ENCODE measurements at places on chromosomes 4 and X. TPM values are rescaled to one million over a fixed set of nuclear protein-coding genes. Genes with fewer than 3 reads are reported as not detected.

GRCh38 chr4:186061921-186062320, 7.0 kb upstream of the TLR3 start:
- H3K4me1 ChIP-seq: no peaks in the 10 kb centered on the region
- DNase-seq: peak; percentile 53
- no peak overlapping the region for H3K4me3 ChIP-seq
- no peaks in the 10 kb centered on the region for H3K27me3 ChIP-seq
- H3K27ac ChIP-seq: no peak overlapping the region
- no peaks in the 10 kb centered on the region for H3K36me3 ChIP-seq

GRCh38 chr4:2617955-2618354, 81.5 kb downstream of the FAM193A start:
- no peak overlapping the region for H3K4me3 ChIP-seq
- peaks cover 7% of the 10 kb centered on the region for H3K36me3 ChIP-seq
- H3K4me1 ChIP-seq: no peaks in the 10 kb centered on the region
- DNase-seq: no peak
- no peaks in the 10 kb centered on the region for H3K27me3 ChIP-seq

DNA sequence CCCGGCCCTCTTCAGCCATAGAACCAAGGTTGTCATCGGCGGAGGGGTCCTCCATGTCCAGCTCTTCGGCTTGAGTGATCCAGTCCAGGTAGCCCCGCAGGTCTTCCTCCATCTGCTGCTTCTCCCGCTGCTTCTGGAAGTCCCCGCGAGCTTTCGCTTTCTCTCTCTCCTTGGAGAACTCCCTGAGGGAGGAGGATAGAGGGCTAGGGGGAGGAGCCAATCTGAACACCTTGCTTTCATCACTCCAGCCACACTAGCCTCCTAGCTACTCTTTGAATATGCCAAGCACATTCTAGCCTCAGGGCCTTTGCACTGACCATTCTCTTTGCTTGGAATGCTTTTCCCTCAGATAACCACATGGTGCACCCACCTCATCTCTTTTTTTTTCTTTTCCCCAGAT, 6.2 kb downstream of the CACNA1F start:
- DNase-seq: no peak
- H3K27ac ChIP-seq: no peak overlapping the region
- H3K36me3 ChIP-seq: no peaks in the 10 kb centered on the region
- peaks cover 5% of the 10 kb centered on the region for H3K4me1 ChIP-seq
- no peak overlapping the region for H3K4me3 ChIP-seq

Gene MCF2
- 0.27 TPM for total RNA-seq

DNA sequence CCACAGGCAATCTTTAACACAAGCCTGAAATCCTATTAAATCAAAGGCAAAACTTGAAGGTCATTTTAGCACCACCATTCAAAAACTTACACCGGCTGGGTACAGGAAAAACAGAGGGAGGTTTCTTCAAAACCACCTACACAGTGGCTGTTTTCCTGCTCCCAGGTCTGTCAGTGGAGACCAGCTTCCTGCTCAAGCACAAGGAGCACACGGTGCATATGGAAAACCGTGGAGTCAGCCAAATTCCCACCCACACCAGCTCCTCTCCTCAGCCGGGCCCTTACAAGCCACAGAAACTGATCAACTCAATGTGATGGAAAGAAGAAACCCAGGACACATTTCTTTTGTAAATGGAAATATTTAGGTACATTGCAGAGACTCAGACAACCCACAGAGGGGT, 14.3 kb upstream of the FAM241A start:
- H3K4me1 ChIP-seq: no peaks in the 10 kb centered on the region
- no peak overlapping the region for H3K27ac ChIP-seq
- H3K4me3 ChIP-seq: no peak overlapping the region
- DNase-seq: peak; percentile 75

DNA sequence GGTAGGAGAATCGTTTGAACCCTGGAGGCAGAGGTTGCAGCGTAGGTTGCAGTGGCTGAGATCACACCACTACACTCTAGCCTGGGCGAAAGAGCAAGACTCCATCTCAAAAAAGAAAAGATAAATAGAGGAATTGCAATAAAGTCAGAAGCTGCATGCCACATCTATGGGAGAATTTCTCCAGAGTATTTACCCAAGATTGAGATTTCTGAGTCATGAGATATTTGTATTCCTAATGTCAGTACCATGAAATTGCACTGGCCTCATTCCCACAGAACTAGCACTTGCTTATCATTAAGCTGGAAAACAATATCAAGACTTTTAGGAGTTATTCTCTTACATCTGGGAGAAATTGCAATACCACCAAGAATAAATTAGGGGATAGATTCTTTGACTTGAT, 37.4 kb downstream of the ASIC5 start:
- H3K36me3 ChIP-seq: no peaks in the 10 kb centered on the region
- H3K27ac ChIP-seq: no peak overlapping the region
- H3K4me1 ChIP-seq: no peaks in the 10 kb centered on the region
- no peak overlapping the region for H3K4me3 ChIP-seq
- no peaks in the 10 kb centered on the region for H3K27me3 ChIP-seq

- no peak overlapping the region for H3K27ac ChIP-seq
- no peak for DNase-seq
- no peaks in the 10 kb centered on the region for H3K36me3 ChIP-seq
- H3K27me3 ChIP-seq: peaks cover 2% of the 10 kb centered on the region
- H3K4me3 ChIP-seq: no peak overlapping the region
These were observed 66.6 kb downstream of the ENOX2 start for GRCh38 chrX:130836447-130836846.

Gene DUSP21
- not detected for total RNA-seq

DNA sequence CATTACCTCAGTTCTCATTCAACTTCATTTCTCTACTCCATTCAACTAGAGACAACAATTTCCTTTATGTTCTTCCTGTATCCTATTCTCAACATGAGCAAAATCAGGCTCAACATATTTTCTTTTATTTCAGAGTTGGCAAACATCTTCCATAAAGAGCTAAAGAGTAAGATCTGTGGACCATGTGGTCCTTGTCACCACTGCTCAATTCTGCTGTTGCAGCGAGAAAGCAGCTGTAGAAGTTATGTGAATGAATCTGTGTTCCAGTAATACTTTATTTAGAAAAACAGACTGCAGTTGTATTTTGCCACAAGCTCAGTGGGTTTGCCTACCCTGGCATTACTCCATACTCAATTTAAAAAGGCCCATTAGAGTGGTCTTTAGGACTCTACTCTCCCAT, 2057.3 kb downstream of the ARAP2 start:
- no peaks in the 10 kb centered on the region for H3K27me3 ChIP-seq
- no peak overlapping the region for H3K4me3 ChIP-seq
- H3K27ac ChIP-seq: no peak overlapping the region

Gene SLC49A3
- 2.9 TPM for total RNA-seq

Gene CAPN6
- 253 TPM for total RNA-seq

- H3K4me1 ChIP-seq: no peaks in the 10 kb centered on the region
- H3K36me3 ChIP-seq: no peaks in the 10 kb centered on the region
- no peak overlapping the region for H3K4me3 ChIP-seq
- peak; percentile 46 for DNase-seq
These were observed 186.9 kb upstream of the HS3ST1 start for GRCh38 chr4:11615601-11616000.

Gene CXCL3
- 0.18 TPM for total RNA-seq

- H3K4me3 ChIP-seq: no peak overlapping the region
- no peaks in the 10 kb centered on the region for H3K4me1 ChIP-seq
- H3K36me3 ChIP-seq: no peaks in the 10 kb centered on the region
These were observed 888.9 kb downstream of the PCDH18 start for GRCh38 chr4:136643416-136643815.

DNA sequence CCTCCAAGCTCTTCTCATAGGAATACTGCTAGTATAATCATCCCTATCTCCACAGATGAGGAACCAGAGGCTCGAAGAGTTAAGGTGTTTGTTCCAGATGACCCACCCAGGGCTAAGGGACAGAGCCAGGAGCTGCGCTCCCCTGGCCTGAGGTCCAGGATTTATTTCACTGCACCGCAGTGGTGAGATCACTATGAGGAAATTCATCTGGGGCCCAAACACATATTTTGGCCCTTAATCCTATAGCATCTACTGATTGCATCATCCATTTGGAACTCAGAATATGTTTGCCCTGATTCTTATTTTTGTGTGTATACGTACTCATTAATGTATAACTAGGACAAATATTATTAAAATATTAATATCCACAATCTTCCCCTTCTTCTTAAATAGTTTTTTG, 100.1 kb upstream of the RBPJ start:
- peak; percentile 90 for DNase-seq
- H3K27ac ChIP-seq: peak overlapping the region; percentile 16
- no peaks in the 10 kb centered on the region for H3K36me3 ChIP-seq

Gene GAB1
- total RNA-seq: 31.7 TPM

Gene SLC9B1
- total RNA-seq: 2.6 TPM

GRCh38 chrX:100085846-100086245, 324.2 kb downstream of the PCDH19 start:
- H3K27me3 ChIP-seq: peaks cover 4% of the 10 kb centered on the region
- H3K4me1 ChIP-seq: no peaks in the 10 kb centered on the region
- H3K36me3 ChIP-seq: no peaks in the 10 kb centered on the region
- DNase-seq: no peak
- no peak overlapping the region for H3K27ac ChIP-seq

DNA sequence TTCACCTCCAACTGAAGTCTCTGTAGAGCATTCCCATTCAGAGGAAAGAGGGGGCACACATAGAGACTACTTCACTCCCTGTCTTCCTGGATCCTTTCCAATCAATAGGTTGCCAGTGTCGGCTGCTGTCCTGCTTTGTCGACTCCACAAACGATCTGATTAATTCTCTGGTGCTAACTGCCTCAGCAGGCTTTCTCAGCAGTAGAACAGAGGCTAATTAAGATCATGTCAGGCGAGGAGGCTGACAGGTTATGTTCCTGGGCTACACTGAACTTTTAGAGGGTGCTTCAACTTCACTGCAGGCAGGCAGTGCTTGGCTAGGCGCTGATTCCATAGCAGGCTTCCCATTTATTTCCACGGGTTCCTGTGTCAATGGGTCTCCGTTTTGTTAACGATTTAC, 79.2 kb downstream of the GRIA3 start:
- H3K4me1 ChIP-seq: no peaks in the 10 kb centered on the region
- no peak for DNase-seq
- H3K4me3 ChIP-seq: no peak overlapping the region
- H3K27me3 ChIP-seq: no peaks in the 10 kb centered on the region
- no peak overlapping the region for H3K27ac ChIP-seq
- H3K36me3 ChIP-seq: no peaks in the 10 kb centered on the region

Gene HS6ST2
- 27.8 TPM for total RNA-seq

DNA sequence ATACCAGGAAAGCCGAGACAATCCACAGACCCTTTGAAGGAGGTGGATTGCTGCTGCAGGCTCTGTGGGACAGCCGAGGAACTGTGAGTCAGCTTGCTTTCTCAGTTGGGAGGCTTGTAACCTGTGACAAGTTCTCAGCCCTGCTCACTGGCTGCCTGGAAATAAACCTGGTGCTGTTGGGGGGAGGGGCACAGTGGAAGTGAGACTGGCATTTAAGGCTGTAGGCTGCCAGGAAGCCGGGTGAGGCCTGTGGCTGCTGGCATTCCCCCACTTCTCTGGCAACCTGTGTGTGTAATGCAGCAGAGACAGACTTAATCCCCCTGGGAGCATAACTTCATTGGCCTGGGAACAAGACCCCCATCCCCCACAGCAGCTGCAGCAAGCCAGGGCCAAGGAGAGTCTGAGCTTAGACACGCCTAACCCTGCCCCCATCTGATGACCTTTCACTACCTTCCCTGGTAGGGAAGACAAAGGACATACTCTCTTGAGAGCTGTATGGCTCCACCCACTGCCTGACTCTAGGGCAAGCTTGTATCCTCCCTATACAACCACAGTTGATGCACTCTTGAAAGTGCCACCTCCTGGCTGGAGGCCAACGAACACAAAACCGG, 64.1 kb downstream of the ALPK1 start:
- H3K36me3 ChIP-seq: no peaks in the 10 kb centered on the region
- H3K27me3 ChIP-seq: no peaks in the 10 kb centered on the region
- H3K4me3 ChIP-seq: no peak overlapping the region
- peak overlapping the region; percentile 13 for H3K27ac ChIP-seq
- peak; percentile 32 for DNase-seq

- peak; percentile 83 for DNase-seq
- H3K27me3 ChIP-seq: peaks cover 4% of the 10 kb centered on the region
- no peaks in the 10 kb centered on the region for H3K36me3 ChIP-seq
- H3K27ac ChIP-seq: peak overlapping the region; percentile 38
These were observed 7.8 kb downstream of the SERTM2 start for GRCh38 chrX:111519215-111519614.

DNA sequence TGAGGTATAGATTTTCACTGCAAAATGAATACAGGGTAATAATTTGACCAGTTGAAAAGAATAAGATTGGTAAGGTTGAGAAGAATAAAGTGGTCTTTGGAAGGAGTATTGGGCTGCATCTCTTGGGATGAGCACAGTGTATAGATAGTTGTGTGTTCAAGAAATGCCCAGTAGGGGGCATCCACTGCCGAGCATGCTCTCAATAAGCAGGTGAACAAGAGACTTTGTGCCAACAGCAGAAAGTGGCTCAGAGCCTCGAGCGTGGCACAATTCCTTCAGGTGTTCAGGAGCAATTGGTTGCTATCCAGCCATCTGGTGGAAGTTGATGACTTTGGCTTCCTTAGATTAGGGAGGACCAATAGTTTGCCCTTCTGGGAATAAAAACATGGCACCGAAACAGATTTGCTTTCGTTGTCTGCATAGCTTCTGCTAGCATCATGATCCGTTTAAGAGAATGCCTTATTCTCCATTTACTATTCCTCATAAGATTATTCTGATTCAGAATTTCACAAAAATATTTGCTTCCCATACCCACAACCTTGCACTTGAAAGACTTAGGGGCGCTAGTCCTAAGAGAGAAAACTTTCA, 258.1 kb upstream of the NEIL3 start:
- H3K36me3 ChIP-seq: no peaks in the 10 kb centered on the region
- no peak for DNase-seq
- no peaks in the 10 kb centered on the region for H3K4me1 ChIP-seq
- H3K4me3 ChIP-seq: no peak overlapping the region
- no peaks in the 10 kb centered on the region for H3K27me3 ChIP-seq
- no peak overlapping the region for H3K27ac ChIP-seq

DNA sequence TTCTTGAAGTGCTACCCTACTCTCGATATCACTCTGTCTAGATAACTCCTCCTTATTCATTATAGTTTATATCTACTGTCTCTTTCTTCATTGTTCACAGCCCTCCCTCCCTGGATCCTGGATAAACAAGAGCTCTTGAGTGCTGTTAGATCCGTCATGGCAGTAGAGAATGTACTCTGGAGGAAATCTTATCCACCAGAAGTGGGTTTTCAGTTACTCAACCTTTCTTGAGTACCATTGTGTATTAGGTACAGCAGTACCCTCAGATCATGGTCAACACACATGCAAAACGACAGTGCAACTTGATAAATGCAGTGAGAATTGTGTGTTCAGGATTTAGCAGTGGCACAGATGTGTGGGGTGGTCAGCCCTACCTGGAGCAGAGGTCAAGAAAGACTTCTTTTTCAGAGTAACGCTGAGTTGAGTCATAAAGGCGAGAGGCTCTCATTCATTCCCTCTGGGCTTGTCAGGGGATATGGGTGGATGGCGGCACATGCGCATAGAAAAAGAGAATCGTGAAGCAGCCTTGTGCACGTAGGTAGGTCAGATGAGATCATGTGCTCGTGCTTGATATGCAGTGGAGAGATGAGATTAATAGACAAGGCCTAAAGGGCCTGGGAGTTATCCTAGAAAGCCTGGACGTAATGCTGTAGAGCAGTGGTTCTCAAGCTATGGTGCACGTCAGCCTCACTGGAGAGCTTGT, 89.5 kb downstream of the SNX25 start:
- H3K4me3 ChIP-seq: no peak overlapping the region
- DNase-seq: no peak
- H3K36me3 ChIP-seq: no peaks in the 10 kb centered on the region
- no peaks in the 10 kb centered on the region for H3K27me3 ChIP-seq
- H3K27ac ChIP-seq: no peak overlapping the region
- no peaks in the 10 kb centered on the region for H3K4me1 ChIP-seq

- no peak overlapping the region for H3K27ac ChIP-seq
These were observed 85.8 kb upstream of the PRPS1 start for GRCh38 chrX:107542500-107542899.

All from muscle of leg (tissue), 16 donors.